Renal pelvis (tissue), 12 donors: ENCODE measurements at places on chromosomes 12 and 14.

GRCh38 chr12:48454667-48455066, 17.7 kb upstream of the ANP32D start:
- peak; percentile 2 for DNase-seq

- no peak for DNase-seq
Observed at GRCh38 chr12:79644274-79645234, 46.2 kb downstream of the PAWR start.

GRCh38 chr12:6963791-6964413, 6.6 kb downstream of the PHB2 start:
- DNase-seq, result no peak

DNA sequence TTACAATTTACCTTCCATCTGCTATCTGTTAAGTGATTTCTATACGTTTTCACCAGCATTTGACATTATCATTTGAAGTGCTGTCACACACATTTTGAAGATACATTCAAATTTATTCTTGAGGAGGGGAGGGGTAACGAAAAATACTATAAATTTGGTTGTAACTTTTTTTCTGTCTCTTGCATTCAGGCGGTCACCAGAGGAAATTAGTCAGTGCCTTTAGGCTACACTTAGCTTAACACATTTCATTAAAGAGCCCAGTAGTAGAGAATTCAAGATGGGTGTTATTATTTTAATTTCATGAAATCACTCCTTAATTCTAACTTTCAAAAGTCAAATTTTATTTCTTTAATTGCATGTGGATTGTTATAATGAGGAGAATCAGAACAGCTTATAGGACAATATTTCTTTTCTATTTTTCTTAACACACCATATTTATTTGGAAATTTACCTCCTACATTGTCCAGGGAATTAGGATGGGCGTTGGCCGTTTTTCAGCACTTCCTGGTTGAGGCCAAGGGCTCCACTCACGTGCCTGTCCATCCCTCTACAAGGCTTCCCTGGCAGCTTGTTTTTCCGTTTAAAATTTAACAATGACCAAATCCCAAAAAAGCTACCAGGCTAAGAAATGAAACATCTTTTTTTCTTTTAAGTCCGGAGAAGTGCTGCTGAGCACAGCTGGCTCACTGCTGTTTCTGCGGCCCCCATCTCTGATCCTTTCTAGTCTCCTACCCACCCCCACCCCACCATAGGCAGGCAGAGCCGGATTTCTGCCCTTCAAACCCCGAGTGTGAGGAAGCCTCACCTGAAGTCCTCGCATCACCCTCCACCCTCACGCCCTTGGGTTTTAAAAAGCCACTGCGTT, 1.1 kb upstream of the FAR2 start:
- no peak for DNase-seq

- DNase-seq, result peak; percentile 11
Observed at GRCh38 chr14:86321151-86321550, 791.2 kb downstream of the FLRT2 start.

DNA sequence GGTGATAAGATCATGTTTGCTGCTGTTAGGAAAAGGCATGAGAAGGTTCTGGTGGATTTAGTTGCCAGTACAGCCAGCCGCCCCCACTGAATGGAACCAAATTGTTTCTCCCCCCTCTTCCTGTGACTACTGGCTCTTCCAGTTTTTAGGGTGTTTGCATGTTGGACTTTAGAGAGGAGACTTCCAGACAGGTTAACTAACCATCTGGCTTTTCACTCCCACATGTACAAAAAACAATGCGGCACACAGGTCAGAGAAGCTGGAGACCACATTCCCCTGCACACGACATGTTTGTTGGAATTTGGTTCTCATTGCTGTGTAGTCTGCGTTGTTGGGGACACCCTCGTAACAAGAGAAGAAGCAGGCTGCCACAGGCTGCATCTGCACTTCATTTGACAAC, 103.9 kb upstream of the TMEM132C start:
- peak; percentile 20 for DNase-seq

DNA sequence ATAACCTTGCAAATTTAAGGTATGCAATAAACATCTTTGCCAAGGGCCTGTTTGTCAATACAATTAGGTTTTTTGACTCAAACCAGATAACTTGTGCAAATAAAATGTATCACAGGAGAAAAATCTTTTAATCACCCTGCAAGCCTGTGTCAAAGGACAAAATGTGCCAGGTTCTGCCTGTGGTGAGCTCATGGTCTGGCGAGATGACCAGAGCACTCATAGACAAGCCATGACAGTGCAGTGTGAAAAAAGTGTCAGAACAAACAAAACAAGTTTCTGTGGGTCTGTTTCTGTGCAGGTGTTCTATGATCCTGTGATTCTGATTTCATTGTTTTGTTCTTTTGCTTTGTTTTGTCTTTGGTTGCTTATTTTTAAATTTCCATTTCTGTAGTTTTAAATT, 847.2 kb downstream of the VRK1 start:
- DNase-seq, result no peak

- no peak for DNase-seq
Observed at GRCh38 chr14:59020382-59020781, 168.1 kb upstream of the DAAM1 start.
